IPS-NIHi11 (cell line): ENCODE measurements at places on chromosomes 12 and 14.
A peak's percentile ranks its signal among the peaks of the same experiment; 100 is the strongest.

GRCh38 chr12:16399101-16399500, 51.7 kb downstream of the MGST1 start:
- no peak for DNase-seq

GRCh38 chr12:48092611-48093010, 13.3 kb downstream of the SENP1 start:
- DNase-seq, result no peak

DNA sequence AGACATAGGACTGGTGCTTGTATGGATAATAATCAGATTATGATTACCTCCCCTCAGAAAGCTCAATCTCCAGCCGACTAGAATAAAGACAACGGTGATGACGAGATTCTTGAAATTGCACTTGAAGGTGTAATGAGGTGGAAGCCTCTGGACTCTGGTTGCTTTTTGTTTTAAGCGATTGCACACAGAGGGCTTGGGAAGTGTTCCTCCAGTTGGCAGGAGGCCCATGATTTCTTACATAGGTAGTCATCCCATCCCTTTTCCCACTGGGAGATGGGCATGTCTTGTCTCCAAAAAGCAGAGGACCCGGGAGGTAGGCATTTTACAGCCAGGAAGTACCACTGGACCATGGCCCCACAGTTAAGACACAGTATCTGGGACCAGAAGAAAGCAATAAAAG, 165.7 kb upstream of the FKBP4 start:
- DNase-seq, result no peak

DNA sequence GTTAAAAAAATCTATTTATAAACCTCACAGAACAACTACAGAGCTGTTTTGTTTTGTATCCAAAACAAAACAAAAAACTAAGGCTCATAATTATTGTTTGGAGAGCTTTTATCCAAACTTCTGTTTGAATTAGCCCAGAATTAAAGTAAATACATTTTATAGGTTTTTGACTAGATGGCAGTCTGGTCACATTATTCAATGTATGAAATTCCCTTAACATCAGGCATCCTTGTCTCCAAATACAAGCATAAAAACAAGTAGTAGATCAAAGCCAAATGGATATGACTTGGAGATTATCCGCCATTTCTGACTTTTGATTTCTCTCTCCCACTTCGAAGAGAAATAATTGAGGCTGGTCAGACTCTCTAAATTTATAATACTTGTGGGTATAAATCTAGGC, 63.5 kb downstream of the SLC38A1 start:
- DNase-seq, result no peak

GRCh38 chr14:96135285-96135684, 69.4 kb upstream of the BDKRB2 start:
- no peak for DNase-seq

DNA sequence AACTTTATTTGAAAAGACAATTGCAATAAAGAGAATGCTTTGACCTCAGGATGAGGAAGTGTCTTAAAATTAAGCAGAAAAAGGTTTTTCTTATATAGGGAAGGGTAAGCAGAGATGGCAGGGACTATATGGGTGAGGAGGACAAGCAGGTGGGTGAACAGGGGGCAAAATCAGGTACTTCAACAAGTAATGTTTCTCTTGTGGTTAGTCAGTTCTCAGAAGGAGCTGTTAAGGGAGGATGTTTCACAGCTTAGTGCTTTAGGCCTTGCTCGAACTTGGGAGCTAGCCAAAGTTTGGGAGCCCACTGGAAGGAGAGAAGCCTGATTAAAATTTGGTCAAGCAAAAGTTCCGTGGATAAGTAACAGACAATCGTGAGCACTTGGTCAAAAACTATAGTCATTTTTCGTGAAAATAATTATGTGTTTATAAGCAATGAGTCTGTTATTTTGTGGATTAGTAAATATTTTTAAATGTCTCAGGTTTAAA, 364.2 kb upstream of the TMPO start:
- DNase-seq, result no peak

GRCh38 chr12:69115951-69116350, 123.4 kb upstream of the CPSF6 start:
- no peak for DNase-seq

DNA sequence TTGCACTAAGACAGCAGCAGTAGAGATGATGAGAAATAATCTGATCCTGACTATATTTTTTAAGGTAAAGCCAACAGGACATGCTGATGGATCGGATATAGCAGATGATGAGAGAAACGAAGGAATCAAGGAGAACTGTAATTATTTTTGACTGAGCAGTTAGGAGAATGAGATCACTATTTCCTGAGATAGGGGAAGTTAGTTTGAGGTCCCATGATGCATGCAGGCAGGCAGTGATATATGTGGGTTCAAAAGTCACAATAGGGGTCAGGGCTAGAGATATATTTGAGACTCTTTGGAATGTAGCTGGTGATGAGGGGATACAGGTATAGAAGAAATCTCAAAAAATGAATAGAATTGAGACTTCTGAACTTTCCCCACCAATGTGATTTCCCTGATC, 107.6 kb downstream of the GTF2A1 start:
- DNase-seq, result no peak

DNA sequence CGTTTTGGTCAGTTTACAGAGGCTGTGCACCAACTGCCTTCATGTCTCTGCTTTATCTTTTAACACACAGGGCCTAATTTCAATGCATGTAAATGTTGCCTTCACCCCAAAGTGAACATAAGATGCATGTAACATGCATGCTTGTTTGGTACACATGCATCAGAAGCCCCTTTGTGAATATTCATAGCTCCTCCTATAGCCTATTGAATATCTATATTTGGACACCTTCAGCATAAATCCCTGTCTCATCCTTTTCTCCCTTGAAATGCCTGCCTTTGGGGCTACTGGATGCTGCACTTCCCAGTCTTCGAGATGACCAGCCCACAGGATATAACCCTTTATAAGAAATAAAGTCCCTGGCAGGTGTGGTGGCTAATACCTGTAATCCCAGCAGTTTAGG, 57.7 kb upstream of the FAM181A start:
- DNase-seq, result no peak

- DNase-seq, result no peak
Observed at GRCh38 chr14:71714225-71714624, 218.0 kb upstream of the RGS6 start.

DNA sequence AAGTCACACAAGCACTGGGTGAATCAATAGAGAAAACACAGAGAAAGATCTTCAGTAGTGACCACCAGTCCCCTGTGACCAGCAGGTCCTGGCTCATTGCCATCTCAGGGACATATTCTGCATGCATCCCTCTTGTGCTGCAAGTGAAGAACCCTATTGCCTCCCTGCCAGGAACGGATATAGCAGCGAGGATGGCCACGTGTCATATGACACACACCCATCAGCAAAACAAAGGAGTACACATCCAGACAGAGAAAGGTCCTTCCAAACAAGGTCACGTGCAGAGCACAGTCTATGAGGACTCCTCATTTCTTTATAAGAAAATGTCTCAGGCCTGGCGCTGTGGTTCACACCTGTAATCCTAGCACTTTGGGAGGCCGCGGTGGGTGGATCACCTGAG, 638.4 kb downstream of the FLRT2 start:
- peak; percentile 11 for DNase-seq

DNA sequence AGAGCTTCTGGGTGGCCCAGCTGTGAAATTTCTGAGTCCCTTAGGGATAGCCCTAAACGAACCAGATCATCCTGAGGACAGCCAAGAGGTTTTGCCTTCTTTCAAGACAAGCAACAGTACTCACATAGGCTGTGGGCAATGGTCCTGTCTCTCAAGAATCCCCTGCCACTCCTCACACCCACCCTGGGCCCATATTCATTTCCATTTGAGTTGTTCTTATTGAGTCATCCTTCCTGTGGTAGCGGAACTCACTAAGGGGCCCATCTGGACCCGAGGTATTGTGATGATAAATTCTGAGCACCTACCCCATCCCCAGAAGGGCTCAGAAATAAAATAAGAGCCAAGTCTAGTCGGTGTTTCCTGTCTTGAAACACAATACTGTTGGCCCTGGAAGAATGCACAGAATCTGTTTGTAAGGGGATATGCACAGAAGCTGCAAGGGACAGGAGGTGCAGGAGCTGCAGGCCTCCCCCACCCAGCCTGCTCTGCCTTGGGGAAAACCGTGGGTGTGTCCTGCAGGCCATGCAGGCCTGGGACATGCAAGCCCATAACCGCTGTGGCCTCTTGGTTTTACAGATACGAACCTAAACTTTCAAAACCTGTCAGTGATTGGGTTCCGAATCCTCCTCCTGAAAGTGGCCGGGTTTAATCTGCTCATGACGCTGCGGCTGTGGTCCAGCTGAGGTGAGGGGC, 38.9 kb downstream of the DAD1 start:
- peak; percentile 22 for DNase-seq

DNA sequence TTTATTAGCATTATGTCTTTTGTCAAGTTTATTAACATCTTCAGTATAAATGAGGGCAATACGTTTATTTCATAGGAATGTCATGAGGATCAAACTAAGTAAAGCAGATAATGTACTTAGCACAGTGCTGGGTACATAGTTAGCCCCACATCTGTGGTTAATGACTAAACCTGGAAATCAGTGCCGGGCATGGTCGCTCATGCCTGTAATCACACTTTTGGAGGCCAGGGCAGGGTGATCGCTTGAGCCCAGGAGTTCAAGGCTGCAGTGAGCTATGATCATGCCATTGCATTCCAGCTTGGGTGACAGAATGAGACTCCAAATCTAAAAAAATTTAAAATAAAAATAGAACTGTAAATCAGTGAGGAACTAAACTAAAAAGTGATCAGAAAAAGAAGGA, 44.8 kb upstream of the GUCY2C start:
- DNase-seq, result no peak

DNA sequence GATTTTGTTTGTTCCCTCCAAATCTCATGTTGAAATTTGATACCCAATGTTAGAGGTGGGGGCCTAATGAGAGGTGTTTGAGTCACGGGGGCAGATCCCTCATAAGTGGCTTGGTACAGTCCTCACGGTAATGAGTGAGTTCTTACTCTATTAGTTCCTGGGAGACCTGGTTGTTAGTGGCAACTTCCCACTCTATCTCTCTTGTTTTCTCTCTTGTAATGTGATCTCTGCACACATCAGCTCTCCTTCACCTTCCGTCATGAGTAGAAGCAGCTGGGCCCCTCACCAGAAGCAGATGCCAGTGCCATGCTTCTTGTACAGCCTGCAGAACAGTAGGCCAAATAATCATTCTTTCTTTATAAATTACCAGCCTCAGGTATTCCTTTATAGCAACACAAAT, 29.6 kb upstream of the KCNK10 start:
- DNase-seq, result no peak

DNA sequence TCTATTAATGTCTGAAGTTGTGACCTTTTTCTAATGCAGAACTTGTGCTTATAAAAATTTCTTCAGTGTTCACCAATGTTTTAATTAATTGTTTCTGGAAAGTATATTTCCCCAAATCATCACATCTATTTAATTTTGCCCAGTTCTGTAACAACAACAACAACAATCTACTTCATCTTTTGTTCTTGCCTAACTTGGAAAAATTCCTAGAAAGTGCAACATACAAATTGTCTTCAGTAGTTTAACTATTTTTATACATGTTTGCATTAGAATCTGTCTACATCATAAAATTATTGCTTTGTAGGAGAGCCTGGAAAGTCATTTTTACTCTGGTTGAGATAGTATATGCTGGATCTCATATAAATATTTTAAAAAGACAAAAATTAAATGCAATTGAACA, 38.5 kb downstream of the CCER1 start:
- no peak for DNase-seq

GRCh38 chr14:90894241-90894640, 78.0 kb upstream of the TTC7B start:
- no peak for DNase-seq

- no peak for DNase-seq
Observed at GRCh38 chr12:127144770-127145169, 1122.2 kb upstream of the TMEM132C start.

DNA sequence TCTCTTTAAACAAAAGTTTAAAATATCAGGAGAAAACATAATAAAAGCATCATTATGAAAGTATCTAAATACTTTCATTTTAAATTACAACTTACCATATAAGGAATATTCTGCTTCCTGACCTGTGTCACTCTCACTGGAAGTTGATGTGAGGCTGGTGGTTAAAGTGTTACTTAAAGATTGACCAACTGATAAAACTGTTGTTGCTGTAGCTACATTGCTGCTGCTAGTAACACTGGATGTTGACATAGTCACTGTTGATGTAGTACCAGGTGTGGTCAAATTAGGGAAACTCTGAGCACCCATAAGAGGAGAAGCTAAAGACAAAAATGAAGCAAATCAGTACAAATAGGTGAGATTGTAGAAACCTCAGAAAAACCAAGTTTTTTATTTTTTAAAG, 79.9 kb downstream of the HECTD1 start:
- DNase-seq, result no peak

GRCh38 chr12:54509617-54510016, 12.1 kb downstream of the NCKAP1L start:
- DNase-seq, result peak; percentile 14

- DNase-seq, result no peak
Observed at GRCh38 chr14:37597914-37598746, 2.7 kb downstream of the TTC6 start.

- DNase-seq, result no peak
Observed at GRCh38 chr14:103748534-103748857, 32.9 kb downstream of the ZFYVE21 start.

GRCh38 chr12:125633686-125634085, 568.5 kb downstream of the AACS start:
- DNase-seq, result no peak
